D341Med (cell line): ENCODE measurements at places on chromosomes 11 and 22.

GRCh38 chr11:44581246-44581645 is 15.8 kb downstream of the CD82 start:
- DNase-seq = no peak

DNA sequence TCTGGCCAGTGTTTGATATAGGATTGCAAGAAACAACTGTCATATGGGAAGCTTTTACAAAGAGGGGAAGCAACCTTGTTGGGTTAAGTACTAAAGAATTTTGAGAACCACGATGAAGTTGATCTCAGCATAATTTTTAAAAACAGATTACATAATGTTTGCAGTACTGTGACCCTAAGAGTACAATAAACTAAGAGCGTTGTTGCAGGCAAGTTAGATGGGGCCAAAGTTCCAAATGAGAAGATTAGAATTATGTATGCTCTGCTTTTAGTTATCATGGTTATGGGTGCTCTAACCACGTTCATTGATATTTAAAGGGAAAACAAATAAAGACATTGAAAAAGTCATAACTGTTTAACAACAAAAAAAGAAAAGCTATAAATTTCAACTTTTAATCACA is 177.5 kb downstream of the CNTN5 start:
- no peak for DNase-seq

GRCh38 chr11:92852229-92852628 is 117.2 kb upstream of the MTNR1B start:
- no peak for DNase-seq

DNA sequence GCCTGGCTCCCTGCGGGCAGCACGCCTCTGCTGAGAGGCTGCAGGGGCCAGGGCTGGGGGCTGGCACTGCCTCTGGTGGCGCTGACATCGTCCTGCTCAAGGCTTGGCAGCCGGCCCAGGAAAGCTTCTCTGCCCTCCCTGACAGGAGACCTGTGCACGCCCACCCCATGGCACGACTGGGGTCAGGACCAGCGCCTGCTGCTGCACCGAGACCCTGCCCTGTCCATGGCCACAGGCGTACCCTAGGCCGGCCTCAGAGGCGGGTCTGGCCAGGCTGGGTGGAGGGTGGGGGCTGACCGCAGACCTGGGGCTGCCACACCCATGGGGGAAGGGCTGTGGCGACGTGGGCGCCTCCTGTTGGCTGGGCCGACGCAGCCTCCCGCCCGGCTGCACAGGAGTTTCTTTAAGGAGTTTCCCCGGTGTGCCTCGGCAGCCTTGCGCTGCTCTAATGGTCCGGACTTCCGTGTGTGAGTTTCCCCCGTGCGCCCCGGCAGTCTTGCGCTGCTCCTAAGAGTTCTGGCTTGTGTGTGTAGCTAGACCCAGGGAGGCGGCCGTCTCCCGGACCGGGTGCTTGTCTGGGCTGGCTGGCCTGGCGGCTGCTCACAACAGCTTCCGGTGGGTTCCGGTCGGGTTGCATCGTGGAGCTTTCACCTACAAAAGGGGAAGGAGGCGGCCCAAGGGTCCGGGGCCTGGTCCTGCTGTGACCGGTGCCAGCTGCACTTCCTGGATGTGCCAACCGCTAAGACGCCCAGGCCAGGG is 4.6 kb downstream of the TRABD start:
- peak; percentile 78 for DNase-seq

DNA sequence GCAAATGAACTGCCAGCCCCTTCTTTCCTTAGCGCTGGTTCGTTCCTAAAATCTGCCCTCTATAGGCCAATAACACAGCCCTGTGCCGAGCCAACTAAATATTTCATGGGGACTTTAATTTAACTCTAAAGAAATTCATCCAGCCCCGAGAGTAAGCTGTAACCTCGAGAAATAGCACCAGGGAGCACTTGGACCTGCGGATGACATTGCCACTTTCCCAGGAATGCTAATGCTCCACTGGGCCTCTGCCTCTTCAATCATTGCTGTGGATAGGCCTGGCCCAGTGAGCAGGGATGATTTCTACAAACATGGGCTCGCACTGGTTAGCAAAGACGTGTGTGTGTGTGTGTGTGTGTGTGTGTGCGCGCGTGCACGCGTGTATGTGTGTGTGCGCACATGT is 95.3 kb upstream of the TBCEL start:
- DNase-seq = no peak

DNA sequence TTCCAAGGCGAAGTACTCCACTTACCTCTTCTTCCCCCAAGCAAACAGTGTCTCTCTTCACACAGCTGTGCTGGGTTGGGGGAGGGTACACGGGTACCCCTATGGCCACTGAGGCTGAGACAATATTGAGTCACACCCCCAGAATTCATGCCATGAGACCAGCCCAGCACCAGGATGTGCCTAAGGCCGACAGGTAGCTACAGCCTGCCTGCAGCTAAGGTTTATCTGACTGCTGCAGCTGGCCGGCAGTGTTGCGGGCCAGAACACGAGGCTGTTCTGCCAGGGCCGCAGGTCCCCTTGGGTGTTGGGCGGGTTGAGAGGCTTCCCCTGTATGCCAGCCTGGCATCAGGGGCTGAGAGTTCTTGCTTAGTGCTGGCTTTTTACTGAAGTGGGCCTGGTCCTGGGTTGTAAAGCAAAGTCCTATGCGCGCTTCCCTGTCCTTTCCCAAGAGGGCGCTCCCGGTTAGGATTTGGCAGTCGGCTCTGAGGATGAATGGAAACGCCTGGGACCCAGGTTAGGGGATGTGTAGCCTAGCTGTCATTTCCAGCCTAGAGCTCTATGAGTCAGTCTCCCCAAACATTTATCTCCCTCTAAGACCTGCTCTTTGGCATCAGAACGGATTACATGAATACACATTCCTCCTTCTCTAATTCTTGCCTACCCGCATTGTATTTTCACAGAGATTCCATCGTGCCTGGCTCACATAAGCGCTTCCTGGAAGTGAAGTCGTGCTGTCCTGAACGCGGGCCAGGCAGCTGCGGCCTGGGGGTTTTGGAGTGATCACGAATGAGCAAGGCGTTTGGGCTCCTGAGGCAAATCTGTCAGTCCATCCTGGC is 7.1 kb downstream of the USP18 start:
- peak; percentile 81 for DNase-seq

- DNase-seq = no peak
Measured at GRCh38 chr11:62673196-62673525, 1.1 kb upstream of the LBHD1 start.

DNA sequence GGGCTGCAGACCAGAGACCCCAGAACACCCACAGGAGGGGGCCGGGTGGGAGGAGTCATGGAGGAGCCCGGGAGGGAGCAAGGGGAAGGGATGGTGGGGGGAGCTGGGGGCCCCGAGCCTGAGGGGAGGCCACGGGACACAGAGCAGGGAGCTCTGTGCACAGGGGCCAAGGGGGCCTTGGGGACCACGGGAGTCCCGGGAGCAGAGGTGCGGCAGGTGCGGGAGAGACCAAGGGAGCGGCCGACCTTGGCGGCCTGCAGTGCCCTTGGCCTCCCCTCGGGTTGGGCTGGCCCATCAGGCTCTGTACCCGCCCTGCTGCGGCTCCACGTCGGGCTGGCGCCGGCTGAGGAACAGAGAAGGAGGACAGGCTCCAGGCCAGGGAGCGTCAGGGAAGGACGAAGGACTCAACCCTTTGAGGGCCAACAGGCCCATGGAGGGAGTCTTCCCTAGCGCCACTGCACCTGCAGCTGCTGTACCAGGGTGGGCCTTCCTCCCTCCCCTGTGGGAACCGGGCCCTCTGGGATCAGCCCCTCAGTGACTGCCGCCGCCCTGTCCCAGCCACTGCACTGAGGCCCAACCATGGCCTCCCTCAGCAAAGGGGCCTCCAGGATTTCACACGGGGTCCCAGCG is 17.8 kb upstream of the BRSK2 start:
- peak; percentile 25 for DNase-seq

GRCh38 chr11:86118253-86118652 is 49.4 kb upstream of the PICALM start:
- no peak for DNase-seq

GRCh38 chr11:71420455-71421241 is 27.5 kb downstream of the DHCR7 start:
- peak; percentile 47 for DNase-seq

DNA sequence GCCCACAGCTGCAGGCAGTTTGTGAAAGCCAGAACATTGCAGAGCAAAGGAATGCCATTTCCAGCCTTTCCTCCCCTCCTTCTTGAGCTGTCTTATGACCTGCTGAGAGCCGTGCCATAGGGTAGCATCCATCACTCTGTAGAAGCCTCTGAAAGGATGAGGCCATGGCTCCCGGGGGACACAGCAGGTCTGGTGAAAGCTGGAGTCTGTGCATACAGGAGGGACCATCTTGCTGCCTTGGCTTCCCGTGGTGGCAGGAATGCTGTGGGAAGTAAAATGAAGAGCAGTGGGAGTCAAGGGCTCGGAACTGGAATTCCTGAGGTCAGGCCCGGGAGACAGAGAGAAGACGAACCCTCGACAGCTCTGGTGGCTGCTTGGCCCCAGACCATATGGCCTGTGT is 30.9 kb downstream of the ANO1 start:
- no peak for DNase-seq

GRCh38 chr11:94546162-94546470 is 2.4 kb downstream of the FUT4 start:
- no peak for DNase-seq

DNA sequence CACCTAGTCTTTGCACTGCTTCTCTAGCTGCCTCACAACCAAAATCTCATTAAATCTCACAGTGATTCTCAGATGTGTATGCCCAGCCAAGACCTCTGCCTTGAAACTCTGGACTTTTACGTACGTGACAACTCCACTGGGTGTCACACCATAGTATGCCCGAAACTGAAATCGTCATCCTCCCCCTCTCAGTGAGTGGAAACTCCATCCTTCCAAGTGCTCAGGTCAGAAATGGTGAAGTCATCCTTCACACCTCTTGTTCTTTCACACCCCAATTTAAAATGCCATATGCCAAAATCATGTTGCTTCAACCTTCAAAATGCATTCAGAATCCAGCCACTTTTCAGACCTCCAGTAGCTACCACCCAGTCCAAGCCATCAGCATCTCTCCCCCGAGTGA is 42.5 kb downstream of the SFI1 start:
- DNase-seq = no peak

- DNase-seq = no peak
Measured at GRCh38 chr22:16975155-16975885, 32.7 kb downstream of the GAB4 start.

DNA sequence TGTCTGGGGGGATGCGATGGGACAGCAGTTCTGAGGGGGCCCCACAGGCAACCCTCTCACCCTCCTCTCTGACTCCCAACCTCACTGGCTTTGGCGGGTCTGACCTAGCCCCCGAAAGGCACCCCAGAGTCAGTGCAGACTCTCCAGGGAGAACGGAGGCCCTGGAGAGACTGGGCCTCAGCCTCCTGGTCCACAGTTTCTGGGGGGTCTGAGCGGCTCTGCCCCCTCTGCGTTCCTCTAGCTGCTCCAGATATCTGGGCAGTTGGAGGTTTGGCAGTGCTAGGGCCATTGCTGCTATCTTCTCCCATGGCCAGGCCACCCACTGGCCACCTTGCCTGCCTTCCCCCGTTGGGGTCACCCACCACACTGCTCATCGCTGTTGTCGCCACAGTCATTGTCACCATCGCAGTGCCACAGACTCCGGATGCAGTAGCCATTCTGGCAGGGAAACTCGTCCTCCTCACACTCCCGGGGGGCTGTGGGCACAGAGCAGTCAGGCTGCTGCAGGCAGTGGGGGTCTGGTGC is 18.8 kb downstream of the LRP4 start:
- DNase-seq = no peak

GRCh38 chr11:40280159-40281051 is 1179.0 kb downstream of the LRRC4C start:
- DNase-seq = no peak

DNA sequence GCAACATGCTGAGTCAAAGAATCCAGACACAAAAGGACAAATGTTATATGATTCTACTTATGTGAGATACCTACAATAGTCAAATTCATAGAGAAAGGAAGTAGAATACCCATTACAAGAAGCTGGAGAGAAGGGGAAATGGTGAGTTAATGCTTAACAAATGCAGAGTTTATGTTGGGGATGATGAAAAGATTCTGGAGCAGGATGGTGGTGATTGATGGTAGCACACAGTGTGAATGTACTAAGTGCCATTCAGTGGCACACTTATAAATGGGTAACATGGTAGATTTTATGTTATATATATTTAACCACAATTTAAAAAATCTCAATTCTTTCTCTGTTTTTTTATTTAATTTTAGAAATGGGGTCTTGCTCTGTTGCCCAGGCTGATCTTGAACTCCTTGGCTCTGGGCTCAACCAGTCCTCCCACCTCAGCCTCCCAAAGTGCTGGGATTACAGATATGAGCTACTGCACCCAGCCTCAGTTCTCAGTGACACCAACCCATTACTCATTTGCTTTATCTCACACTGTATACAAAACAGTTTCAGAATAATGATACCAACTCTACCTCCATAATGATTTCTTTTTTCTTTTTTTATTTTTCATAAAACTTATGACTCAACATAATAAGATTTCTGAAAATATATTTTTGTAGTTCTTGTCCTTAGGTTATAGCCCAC is 9.6 kb upstream of the RELA start:
- peak; percentile 1 for DNase-seq
